Kidney tubule cell (primary cell): ENCODE measurements at places on chromosomes 7 and 10.

- peak; percentile 53 for DNase-seq
Measured at GRCh38 chr10:114684084-114684821, 26.2 kb upstream of the ABLIM1 start.

- DNase-seq = no peak
Measured at GRCh38 chr10:42963312-42963711, 113.6 kb upstream of the RET start.

DNA sequence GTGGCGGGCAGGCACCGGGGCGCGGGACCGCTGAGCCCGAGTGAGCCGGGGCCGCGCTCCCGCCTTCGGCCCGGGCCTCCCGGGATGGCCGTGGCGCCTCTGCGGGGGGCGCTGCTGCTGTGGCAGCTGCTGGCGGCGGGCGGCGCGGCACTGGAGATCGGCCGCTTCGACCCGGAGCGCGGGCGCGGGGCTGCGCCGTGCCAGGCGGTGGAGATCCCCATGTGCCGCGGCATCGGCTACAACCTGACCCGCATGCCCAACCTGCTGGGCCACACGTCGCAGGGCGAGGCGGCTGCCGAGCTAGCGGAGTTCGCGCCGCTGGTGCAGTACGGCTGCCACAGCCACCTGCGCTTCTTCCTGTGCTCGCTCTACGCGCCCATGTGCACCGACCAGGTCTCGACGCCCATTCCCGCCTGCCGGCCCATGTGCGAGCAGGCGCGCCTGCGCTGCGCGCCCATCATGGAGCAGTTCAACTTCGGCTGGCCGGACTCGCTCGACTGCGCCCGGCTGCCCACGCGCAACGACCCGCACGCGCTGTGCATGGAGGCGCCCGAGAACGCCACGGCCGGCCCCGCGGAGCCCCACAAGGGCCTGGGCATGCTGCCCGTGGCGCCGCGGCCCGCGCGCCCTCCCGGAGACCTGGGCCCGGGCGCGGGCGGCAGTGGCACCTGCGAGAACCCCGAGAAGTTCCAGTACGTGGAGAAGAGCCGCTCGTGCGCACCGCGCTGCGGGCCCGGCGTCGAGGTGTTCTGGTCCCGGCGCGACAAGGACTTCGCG lies 534 bp downstream of the FZD9 start:
- DNase-seq = no peak

DNA sequence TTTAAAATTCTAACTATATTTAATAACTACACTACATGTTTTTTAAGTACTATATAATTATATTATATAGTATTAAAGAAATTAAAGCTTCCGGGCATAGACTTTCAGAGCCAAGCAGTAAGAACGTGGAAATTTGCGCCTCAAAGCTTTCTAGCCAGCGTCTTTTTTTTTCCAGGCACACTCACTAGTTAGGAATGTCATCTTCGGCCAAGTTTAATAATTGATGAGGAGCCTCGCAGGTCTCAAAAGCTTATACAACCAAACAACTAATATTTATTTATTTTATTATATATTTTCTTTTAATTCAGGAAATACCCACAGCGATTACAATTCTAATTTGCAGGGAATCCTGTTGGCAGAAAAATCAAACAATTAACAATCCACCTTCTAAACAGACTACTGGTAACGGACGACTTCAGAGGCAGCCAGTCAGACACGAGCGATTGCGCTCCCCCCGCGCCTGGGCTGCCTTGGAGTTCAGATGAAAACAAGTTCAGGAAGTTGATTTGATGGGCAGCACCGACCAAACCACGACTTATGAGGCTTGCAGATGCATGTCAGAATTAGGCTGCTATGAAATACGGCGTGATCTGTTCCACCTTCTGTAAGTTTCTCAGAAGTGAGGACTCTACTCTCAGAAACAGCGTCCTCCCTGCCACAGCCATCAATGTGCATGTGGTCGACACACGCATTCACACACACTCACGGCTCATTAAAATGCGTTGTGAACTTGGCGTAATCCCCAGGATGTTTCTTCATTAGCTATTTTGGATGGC lies 431.8 kb upstream of the MGMT start:
- peak; percentile 82 for DNase-seq

DNA sequence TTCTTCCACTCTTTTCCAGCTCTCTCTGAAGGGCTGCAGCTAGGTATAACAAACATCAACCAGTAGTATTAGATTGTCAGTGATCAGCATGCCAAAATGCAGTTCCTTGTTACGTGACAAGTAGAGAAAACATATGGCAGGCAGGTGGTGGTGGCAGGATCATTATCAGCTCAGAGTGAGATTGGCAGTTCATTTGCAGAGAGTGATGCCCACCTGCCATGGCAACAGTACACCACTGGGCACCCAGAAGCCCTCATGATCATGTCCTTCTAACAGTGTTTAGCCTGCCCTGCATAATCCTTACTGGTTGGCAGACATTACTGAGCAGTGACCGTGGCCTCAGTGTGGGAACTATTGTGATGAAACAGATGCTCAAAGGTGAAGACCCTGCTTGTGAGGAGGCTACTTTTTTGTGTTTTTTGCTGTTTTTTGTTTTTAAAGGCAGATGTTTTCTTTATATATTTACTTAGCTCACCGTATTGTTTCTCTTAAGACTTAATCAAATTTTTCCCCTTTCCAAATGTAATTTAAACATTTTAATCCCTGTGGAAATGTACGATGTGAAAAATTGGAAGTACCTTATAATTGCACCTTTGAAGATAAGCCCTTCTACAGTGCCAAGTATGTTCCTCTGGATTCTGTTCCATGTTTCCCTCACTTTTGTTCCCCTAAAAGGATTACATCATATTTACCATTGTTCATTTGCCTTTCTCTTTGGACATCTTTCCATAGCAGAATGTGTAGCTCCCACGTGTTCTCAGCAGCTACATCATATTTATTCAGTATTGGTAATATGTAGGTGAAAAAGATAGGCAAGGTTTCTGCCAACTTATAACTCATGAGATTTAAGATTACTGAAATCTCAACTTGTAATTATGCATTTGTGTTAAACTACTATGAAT lies 179.6 kb downstream of the SND1 start:
- DNase-seq = no peak

DNA sequence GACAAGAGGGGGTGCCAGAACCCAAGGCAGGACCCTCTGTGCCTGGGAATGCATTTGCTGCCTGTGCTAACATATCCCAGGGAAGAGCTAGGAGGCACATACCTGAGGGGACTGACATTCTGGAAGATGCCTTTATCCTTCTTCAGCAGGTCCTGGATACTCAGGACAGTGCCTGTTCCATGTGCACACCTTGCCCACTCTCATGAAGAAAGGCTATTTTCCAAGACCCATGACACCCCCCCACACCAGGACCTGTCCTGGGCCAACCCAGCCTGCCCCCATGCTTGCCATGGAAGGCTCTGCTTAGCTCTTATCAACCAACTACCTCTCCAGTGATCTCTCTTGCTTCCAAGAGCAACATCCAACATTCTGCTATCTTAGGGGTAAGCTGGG lies 67.2 kb upstream of the CAMK2B start:
- DNase-seq = no peak

DNA sequence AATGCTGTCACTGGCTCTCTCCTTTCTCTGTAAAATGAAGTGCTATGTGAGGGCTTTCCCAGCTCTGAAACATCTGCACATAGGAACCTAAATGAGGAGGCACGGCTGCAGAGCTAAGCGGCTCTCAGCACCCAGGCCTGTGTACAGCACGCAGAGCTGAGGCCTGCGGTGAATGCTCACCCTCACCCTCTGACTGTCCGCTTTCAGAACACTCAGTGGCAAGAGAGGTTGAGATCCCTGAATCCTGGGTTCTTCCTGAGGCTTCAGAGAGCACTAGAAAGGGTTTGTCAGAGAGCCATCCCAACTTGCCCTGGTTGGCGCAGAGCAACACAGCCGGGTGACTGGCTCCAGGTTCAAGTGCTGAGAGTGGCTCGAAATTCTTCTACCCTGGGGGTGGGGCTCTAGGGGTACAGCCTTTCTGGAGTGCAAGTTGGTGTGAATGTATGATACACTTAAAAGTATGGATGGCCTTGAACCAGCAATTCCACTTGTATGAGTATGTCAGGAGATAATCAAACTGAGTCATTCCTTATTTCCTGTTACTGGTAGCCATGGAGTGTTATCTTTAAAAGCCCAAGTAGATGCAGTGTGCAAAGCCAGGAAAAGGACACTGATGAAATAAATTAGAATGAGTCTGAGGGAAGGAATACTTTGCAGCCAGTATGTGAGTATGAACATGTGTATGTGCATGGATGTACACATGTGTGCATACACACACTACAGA lies 1.7 kb upstream of the CCDC201 start:
- peak; percentile 84 for DNase-seq

GRCh38 chr7:30572212-30572841 lies 22.4 kb upstream of the GARS1 start:
- no peak for DNase-seq

DNA sequence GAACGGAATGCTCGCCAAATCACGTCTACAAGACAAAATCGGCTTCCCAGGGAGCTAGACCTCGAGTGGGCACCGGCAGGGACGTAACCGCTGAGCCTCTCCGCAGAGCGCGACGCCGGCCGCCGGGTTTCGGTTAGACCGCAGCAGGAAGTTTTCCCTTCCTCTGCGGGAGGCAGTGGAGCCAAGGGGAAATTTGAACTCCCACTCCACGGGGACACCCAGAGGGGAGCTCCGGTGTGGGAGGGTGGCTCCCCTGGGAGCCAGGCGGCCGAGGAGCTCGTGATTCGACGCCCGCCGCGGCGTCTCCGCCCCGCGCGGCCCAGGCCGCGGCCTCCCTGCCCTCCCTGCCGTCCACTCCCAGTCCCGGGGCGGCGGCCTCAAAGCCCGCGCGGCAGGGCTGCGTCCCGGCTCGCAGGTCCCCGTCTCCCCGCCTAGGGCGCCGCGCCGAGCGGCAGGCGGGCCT lies 426 bp downstream of the SYPL1 start:
- DNase-seq = no peak

DNA sequence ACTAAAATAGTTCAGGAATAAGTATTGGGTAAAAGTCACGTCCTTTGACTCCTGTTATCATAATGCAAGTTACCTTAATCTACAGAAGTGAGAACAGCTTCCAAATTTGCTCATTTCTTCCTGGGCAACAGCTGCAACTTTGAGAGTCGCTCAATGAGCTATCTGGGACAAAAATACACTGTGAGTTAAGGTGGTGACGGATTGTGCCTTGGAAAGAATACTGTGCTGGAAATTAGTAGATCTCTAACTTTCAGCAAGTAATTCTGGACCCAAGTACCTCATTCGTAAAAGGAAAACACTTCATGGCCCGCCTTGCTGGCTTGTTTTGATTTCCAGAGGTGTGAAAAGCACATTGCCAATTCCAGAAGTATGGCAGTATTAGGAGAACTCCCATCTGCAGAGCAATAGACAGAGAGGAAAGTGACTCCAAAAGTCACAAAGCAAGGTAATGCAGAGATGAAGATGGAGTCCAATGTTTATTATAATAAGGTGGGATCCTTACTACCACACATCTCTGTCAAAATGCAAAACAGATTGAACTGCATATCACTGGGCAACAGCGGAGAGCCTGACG lies 626.0 kb downstream of the SORCS3 start:
- DNase-seq = no peak

DNA sequence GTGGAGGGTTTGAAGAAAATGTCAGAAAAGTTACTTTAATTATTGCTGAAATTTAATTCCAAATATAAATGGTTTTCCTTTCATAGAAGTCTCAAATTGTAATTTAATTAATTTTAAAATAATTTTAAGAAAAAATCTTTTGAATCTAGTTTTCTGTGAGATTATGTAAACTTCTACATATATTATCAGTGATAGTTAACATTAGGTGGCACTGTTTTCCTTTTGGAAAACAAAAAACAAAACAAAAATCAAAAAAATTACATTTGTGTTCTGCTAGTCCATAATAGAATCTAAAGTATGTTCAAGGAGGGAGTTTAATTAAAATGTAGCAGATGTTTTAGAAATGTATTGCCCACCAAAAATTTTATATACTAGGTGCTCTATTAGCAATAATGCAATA lies 1456.7 kb downstream of the REEP3 start:
- no peak for DNase-seq

GRCh38 chr7:134836447-134836846 lies 57.0 kb downstream of the CALD1 start:
- no peak for DNase-seq

- peak; percentile 62 for DNase-seq
Measured at GRCh38 chr10:775245-776075, 86.0 kb upstream of the DIP2C start.

DNA sequence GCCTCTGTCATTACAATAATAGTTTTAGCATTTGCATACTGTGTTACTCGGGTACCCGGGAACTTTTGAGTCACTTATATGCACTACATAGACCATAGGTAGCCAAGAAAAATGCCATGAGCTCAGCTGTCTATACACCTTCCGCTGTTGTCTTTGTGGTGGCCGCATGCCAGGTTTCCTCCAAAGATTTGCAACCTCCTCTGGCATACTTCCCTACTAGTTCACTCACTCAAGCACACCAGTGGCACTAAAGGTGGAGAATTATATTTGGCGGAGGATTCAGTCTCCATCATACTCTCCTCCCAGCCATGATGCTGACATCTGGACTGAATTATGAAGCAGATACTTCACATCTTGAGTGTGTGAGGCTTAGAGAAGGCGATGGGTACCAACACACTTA lies 35.6 kb upstream of the GRB10 start:
- DNase-seq = peak; percentile 80

DNA sequence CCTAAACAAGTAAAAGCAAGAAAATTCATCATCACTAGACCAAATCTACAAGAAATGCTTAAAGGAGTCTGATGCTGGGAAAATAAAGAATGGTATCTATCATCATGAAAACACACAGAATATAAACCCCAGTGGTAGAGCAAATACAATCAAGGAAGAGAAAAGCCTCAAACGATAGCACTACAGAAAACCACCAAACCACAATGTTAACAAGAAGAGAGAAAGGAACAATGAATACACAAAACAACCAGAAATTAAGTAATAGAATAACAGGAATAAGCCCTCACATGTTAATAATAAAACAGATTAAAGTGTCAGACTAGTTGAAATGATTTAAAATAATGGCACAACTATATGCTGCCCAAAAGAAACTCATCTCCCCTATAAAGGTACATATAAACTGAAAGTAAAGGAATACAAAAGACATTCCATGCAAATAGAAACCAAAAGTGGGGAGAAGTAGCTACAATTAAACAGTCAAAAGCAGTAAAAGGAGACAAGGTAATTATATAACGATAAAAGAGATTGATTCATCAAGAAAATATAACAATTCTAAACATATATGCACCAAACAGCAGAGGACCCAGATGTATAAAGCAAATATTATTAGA lies 77.3 kb downstream of the JMJD1C start:
- peak; percentile 17 for DNase-seq

DNA sequence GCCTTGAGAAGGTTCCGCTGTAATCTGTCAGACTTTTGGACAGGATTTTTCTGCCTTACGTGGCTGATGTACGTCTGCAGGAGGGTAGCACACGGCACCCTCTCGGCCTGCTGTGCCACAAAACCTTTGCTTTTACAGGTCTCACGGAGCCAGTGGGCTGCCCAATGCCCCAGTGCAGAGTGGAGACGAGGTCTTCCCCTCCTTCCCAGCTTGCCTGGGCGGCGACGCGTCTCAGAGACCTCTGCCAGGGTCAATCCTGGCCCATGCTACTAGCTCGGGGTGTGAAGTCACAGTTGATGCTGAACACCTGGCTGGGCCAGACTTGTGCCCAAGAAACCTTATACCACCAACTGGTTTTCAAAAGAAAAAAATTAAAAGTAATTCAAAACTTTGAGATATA lies 526.4 kb downstream of the DNAJB6 start:
- DNase-seq = no peak
